T-helper 17 cell (primary cell): ENCODE measurements at places on chromosomes 6 and 20.
A peak's percentile ranks its signal among the peaks of the same experiment; 100 is the strongest.

GRCh38 chr20:48411245-48411644, 416.6 kb downstream of the PREX1 start:
- no peak for DNase-seq

- DNase-seq, result no peak
Observed at GRCh38 chr6:162372106-162372505, 355.5 kb downstream of the PRKN start.

DNA sequence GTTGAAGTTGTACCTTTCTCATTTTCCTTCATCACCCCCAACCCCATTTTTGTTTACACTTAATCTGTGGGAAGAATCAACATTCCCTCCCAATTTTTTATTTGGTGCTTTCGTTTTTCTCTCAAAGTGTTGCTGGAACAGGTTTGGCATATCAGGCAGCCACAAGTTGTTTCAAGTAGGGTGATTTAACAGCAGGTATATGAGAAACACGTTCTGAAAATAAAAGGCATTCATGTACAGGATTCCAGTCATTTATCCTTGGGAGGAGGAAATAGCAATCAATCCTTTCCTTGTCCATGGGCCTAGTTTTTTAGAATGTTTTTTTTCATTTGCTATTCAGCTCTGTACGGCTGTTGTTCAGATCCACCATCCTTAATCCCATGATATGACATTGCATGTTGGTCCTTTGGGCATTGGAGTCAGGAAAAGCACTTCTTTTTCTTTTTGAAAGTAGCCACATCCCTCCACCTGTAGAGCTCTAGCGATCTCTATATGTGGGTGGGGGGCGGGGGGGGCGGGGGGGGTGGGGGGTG, 120.2 kb downstream of the JARID2 start:
- no peak for DNase-seq

DNA sequence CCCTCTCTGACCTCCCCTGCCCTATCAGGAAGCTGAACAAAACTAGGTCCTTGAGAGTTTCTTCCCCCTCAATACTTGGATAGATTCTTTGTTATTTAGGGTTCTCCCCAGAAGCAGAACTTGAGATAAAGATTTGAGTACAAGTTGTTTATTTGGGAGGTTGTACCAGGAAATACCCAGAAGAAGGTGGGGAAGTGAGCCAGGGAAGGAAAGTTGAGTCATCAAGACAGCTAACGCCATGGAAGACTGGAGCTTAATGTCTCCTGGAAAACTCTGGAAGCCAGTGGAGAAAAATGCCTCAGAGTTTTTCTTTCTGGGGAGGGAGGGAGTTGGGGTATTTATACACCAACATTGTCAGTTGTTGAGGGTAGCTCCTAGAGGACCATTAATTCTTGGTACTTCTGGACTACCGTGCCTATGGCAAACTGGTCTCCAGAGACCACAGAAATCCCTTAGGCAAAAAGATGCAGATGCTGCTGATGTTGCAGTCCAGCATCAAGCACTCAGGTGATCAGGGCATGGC, 102.6 kb upstream of the ZFP64 start:
- DNase-seq, result no peak

DNA sequence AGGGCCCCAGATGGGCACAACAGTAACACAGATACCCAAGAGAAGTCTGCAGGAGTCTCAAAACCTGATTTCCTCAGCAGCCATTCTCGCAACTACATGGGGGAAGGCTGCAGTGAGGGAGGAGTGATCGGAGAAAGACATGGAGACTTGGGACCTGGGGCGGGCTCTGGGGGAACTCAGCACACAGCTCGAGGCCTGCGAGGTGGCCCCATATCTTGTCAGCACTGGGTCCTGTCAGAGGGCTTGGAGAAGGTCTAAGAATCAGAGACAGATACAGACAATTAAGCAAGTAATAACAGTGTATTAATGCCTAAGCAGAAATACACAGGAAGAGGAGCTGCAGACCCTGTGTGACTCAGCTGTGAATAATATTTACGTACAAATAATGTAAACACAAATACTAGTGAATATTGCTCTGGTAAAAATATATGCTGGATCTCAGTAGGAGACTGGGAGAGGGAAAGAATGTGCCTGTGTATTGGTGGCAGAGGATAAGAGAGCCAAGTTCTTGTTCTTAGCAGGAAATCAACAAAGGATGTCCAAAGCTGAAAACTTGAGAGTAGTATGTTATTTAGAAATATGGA, 336.2 kb downstream of the ZFAND3 start:
- DNase-seq, result no peak

- no peak for DNase-seq
Observed at GRCh38 chr6:129697788-129698187, 12.2 kb downstream of the ARHGAP18 start.

- no peak for DNase-seq
Observed at GRCh38 chr6:19898141-19898740, 61.1 kb downstream of the ID4 start.

- no peak for DNase-seq
Observed at GRCh38 chr20:49353348-49353747, 75.5 kb upstream of the ZNFX1 start.

GRCh38 chr6:143969077-143969476, 39.0 kb downstream of the PLAGL1 start:
- no peak for DNase-seq

- DNase-seq, result no peak
Observed at GRCh38 chr6:163405412-163406309, 8.9 kb upstream of the QKI start.

GRCh38 chr20:45309075-45309474, 976 bp upstream of the MATN4 start:
- no peak for DNase-seq

DNA sequence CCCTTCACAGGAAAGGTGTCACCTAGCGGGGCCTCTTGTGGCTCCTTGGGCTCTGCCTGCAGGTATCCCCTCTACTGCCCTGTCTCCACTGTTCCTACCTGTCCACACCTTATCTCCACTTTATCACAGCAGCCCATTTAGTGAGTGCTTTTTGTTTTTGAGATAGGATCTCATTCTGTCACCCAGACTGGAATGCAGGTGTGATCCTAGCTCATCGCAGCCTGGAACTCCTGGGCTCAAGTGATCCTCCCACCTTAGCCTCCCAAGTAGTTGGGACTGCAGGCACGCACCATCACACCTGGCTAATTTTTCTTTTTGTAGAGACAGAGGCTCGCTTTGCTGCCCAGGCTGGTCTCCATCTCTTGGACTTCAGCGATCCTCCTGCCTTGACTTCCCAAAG, 48.0 kb downstream of the BCAS4 start:
- no peak for DNase-seq

- DNase-seq, result no peak
Observed at GRCh38 chr6:46080111-46080510, 49.7 kb upstream of the ENPP4 start.

- no peak for DNase-seq
Observed at GRCh38 chr6:147530132-147531060, 21.9 kb downstream of the SAMD5 start.

DNA sequence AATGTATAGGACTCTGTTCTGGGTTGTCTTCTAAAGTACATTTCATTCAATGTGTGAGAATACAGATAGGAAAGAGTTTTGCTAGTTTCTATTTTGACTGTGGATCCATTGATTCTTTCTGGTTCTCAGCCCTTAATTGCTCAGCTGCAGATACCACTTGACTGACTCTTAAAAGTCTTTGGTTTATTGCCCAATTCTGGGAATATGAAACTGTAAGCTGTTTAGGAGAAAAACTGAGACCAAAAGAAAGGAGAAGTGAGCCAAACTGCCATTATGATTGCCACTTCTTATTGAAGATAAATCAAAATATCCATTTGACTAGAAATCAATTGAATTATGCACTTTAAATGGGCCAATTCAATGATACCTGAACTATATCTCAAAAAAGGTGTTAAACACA, 211.4 kb downstream of the ESR1 start:
- DNase-seq, result no peak

- DNase-seq, result no peak
Observed at GRCh38 chr6:4901386-4902061, 102.3 kb downstream of the RPP40 start.

DNA sequence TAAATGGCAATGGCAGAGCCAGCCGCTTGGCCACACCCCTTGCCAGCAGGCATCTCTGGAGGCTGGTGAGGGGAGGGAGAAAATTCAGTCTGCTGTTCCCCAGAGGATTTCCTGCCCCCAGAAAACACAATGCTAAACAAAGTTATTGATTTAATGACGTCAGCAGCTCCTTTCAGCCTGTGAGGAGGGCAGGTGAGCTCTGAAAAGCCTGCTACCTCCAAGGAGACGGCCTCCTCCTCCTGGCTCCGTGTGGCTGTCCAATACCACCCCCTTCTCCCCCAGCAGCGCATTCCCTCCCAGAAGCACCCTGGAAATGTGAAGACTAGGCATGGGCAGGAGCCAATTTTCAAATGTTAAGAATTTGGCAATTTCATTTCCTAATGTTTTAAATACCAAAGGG, 393.1 kb downstream of the ZFAND3 start:
- DNase-seq, result no peak

GRCh38 chr6:135644394-135644793, 146.9 kb upstream of the AHI1 start:
- DNase-seq, result no peak

- DNase-seq, result no peak
Observed at GRCh38 chr20:11516448-11516847, 401.2 kb upstream of the BTBD3 start.

GRCh38 chr20:2984956-2985661, 58.3 kb upstream of the GNRH2 start:
- DNase-seq, result no peak

DNA sequence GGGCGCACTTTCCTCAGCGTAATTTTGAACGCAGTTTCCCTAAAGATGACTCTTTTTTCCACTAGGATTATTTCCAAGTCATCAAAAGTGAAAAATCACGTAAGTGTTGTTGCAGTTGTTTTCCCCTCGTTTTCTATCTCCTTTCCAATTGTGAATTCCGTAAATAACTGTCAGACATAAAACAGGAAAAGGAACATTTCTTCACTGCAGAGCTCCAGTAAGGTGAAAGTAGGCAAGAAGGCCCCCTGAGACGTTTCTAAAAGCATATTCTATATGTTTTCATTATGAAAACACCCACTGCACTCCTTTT, 17.8 kb downstream of the HIVEP2 start:
- DNase-seq, result no peak

- DNase-seq, result no peak
Observed at GRCh38 chr6:27333642-27334040, 21.6 kb upstream of the POM121L2 start.

DNA sequence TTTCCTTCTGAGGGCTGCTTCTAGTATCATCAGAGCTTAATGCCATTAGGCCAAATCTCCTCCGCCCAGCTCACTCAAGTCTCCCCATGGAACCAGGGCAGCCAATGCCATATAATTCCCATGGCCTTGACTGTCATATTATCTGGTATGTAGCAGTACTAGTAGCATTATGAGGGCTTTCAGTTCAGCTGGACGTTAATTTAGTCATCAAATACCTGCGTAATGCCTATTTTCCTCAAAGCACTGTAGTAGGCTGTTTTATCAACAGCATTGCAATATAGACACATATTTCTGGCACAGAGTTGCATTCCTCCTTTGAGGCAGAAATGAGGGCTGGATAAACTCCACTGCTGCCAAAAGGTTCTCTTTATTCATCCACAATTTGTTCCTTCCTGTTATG, 1.7 kb downstream of the KCTD20 start:
- no peak for DNase-seq

DNA sequence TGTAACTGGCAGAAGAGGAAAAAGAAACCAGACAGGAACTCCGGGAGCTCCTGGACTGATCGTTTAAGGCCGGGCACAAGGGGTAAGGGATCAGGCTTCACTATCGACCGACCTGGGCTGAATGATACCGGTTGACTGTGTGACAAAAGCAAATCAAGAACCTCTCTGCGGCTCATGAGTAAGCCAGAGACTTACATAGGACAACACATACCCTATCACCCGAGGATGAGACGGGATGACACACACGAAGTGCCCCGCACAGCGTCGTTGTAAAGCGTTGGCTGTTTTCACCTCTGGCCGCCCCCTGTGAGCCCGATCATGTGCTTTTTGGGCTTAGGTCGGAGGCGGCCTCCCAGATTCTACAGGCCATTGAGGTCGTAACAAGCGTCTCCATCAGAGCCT, 695 bp upstream of the TGIF2 start:
- DNase-seq, result peak; percentile 33

- DNase-seq, result no peak
Observed at GRCh38 chr6:126002755-126003679, 16.7 kb downstream of the TRMT11 start.

GRCh38 chr20:42193119-42193518, 574.9 kb upstream of the CHD6 start:
- no peak for DNase-seq

DNA sequence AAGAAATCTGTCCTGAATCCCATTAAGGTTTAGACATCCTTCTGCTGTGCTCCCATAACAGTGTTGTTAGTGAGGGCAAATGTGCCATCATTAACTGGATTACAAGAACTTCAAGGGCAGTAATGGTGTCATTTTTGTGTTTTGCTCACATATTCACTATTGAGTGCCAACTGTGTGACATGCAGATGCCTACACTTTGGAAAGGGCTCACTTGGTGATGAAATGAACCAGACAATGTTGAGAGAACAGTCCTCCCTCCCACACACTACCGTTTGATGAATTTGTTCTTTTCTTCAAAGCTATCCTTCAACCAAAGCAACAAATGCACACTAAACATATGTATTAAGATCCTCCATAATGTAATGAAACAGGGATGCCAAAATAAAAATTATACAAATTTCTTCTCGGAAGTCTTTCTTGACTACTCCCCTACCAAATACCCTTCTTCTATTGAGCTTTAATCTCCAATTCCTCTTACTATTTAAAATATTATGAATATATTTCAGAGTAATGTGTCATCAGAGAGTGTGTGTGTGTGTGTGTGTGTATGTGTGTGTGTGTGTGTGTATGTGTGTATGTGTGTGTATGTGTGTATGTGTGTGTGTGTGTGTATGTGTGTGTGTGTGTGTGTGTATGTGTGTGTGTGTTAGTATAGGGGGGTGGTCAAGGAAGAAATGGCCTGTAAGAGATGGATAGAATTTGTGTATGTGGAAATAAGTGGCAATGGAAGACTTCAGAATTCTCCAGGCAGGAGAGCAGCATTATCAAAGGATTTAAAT, 92.3 kb upstream of the ENPP5 start:
- no peak for DNase-seq

DNA sequence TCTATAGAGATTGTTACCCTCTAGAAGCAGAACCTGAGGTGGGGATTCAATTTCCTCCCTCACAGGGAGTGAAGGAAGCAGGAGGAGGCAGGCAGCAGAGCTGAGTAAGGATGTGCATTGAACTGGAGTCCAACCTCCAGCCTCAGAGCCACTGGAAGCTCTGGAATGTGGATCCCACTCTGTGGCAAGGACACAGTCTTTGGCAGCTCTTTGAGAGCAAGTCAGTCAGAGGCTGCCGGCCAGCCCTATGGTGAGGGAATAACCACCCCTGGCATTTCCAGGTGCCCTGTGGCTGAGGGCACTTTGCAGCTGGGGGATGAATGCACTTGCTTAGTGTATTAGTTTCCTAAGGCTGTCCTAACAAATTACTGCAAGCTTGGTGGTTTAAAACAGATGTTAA, 37.2 kb downstream of the EBF4 start:
- DNase-seq, result no peak

DNA sequence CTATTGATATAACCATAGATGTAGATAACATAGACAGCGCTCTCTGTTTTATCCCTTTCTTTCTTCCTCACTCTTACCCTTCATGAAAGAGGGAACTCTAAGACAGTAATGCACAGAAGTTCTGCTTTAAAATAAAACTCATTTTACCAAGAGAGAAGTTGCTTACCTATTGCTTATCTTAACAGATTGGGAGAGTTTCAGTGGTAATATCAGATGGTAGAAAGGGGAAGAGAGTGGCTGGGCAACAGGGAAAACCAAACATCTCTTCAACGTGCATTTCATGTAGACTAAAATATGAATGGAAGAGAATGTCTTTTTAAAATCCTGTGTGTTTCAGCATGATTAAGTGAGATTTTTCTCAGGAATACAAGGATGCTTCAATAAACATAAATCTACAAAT, 45.3 kb upstream of the SIRPG start:
- no peak for DNase-seq
